ENCODE measurements at places on chromosomes 6 and 20.
A peak's percentile ranks its signal among the peaks of the same experiment; 100 is the strongest.

- DNase-seq, result peak; percentile 75
Measured at GRCh38 chr6:27866357-27867050, 45.7 kb downstream of the OR2B2 start.

DNA sequence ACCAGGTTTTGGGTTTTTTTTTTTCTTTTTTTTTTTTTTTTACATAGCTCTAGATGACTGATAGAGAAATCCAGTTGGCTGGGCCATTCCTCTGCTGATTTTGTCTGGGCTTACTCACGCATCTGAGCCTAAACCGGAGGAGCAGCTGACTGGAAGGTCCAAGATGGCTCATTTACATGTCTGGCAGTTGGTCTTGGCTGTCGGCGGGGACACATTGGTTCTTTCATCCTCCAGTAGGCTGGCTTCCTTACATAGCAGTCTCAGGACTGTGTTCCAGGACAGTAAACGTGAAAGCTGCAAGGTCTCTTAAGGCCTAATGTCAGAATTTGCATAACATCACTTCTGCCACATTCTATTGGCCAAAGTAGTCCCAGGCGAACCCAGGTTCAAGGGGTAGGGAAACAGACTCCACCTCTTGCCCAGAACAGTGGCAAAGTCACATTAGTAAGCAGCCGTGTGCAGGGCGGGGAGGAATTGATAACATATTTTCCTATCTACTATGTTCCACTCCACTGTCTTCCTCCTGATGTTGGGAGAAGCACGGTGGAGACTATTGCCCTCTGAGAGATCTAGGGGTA is 87.0 kb downstream of the CDH22 start:
- no peak for DNase-seq

GRCh38 chr20:37552415-37552814 is 24.7 kb upstream of the BLCAP start:
- no peak for DNase-seq

- no peak for DNase-seq
Measured at GRCh38 chr6:1027109-1027794, 284.6 kb upstream of the FOXQ1 start.

GRCh38 chr20:6480328-6481200 is 286.9 kb upstream of the BMP2 start:
- DNase-seq, result no peak

- DNase-seq, result peak; percentile 37
Measured at GRCh38 chr6:105179244-105180065, at the start of gene POPDC3. POPDC3 (minus strand) TSS chr6:105180014; CDS start chr6:105161909, 18,105 bp downstream.

GRCh38 chr20:21049305-21049828 is 56.8 kb downstream of the LINC00237 start:
- DNase-seq, result no peak

GRCh38 chr20:51036226-51036625 is 13.3 kb upstream of the KCNG1 start:
- no peak for DNase-seq

GRCh38 chr6:169172456-169172855 is 81.2 kb downstream of the THBS2 start:
- DNase-seq, result no peak

- peak; percentile 57 for DNase-seq
Measured at GRCh38 chr20:4014031-4014474, 1.3 kb downstream of the RNF24 start.

- no peak for DNase-seq
Measured at GRCh38 chr6:47479874-47480273, 2.3 kb downstream of the CD2AP start.

GRCh38 chr6:89970609-89971337 is 76.5 kb downstream of the GJA10 start:
- DNase-seq, result peak; percentile 58

DNA sequence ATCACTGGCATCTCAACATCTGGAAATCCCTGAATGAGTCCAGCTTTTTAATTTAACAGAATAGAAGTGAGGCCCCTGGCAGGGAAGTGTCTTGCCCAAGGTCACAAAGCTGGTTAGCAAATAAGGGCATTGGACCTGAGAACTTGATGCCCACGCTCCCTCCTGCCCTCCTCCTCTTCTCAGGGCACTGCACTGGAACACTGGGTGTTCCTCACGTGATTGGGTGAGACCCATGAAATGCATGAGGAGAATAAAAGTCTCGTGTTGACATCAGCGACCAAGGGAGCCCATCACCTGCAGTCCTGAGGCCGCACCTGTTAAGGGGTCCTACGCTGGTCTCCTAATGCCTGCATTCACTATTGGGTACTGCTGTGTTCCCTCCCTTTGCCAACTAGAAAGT is 7.4 kb downstream of the FAM50B start:
- no peak for DNase-seq

DNA sequence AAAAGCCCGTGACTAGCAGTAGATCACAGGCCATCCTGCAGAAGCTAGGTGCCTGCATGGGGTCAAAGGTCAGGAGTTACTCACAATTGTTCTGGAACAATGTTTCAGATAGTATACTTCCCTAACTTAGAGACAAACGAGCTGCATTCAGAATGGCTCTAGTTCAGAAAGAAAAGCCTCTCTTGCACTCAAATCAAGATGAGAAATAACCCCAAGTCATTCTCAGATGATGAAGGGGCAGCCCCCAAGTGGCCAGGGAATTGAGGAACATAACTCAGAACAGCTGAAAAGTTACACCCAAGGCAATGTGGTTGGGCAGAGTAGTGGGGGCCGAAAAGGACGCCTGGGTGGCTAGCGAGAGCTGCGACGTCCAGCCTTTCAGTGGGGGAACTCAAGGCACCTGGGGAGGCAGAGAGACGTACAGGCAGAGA is 27.8 kb downstream of the FYN start:
- no peak for DNase-seq

DNA sequence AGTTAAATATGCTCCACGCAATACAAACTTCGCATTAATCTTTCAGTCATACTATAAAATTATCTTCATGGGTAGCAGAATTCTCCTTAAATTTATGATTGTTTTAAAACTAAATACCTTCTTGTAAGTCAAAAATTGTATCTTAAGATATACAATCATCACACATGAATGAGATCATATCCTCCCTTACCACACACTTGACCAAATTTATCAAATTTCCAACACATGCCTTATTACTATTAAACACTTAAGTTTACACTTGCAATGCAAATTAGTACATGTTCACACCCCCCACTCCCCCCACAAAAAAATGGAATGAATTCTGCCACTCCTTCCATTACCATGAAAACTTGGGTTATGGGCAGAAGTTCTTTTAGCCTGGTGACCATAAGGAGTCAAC is 13.8 kb downstream of the RANBP9 start:
- no peak for DNase-seq

DNA sequence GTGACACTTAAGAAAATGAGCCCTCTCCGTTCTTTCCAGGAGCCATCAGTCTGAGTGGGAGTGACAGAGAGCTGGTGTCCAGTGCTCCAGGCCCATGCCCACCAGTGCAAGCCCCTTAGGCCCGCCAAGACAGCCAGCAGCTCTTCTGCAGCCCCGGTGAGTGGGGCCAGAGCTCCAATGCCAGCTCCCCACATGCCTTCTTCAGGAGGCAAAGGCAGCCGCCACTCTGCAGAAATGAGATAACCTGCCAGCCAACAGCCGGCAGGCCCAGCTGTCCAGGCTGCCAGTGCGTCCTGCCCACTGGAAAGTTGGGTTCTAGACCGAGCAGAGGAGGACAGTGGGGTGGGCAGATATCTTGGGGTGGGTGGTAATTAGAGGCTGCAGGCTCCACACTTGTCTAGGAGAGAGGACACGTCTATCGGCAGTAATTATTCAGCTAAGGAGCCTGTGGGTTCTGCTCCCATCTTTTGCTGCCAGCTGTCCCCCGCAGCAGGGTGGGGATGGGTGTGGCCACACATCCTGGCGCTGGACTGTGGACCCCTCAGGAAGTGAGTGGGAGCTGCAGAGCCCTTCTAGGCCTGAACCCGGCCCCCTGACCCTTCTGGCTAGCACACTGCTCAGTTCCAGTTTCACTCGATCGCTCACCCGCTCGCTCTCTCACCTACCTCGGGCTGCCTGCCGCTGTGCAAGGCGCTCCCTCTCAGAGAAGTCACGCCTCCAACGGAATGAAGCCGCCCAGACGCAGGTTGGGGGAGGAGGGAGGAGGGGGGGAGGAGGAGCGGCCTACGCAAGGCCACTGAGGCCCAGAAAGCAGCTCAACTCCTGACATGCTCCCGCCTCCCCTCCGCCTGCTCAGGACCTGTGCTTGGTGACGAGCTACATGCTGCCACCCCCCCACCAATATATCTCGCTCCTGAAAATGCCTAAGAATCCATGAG is 3.6 kb downstream of the GRM4 start:
- no peak for DNase-seq

DNA sequence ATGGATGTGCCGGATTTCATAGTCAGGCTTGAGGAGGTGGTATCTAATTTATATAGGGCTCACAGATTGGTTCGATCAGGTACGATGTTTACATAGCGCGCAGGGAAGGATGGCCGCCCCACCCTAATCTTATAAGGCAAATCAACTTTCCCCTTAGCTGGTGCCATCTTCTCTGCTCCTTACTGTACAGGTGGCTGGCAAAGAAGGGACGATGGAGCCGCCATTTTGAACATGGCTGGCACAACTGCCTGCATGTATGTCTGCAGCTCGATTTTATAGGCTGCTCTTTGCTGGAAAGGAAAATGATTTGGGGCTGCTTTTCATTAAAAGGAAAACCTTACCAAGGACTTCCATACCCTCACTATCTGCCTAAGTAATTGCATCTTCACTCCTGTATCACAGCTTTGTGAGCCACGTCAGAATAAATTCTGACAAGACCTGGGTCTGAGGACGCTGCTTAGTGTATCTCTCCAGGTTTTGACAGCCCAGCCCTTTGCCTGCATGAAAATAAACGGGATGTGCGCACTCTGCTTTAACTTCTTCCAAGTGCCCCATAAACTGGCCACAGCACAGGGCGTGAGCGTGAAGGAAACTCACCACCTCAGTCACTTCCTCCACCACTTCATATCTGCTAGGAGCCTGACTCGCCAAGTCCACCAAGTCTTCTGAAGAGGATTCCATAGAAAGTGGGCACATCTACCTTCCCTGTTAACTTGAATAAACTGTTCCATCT is 109.4 kb upstream of the ARMC2 start:
- no peak for DNase-seq

- no peak for DNase-seq
Measured at GRCh38 chr20:36181934-36182603, 27.5 kb downstream of the EPB41L1 start.

DNA sequence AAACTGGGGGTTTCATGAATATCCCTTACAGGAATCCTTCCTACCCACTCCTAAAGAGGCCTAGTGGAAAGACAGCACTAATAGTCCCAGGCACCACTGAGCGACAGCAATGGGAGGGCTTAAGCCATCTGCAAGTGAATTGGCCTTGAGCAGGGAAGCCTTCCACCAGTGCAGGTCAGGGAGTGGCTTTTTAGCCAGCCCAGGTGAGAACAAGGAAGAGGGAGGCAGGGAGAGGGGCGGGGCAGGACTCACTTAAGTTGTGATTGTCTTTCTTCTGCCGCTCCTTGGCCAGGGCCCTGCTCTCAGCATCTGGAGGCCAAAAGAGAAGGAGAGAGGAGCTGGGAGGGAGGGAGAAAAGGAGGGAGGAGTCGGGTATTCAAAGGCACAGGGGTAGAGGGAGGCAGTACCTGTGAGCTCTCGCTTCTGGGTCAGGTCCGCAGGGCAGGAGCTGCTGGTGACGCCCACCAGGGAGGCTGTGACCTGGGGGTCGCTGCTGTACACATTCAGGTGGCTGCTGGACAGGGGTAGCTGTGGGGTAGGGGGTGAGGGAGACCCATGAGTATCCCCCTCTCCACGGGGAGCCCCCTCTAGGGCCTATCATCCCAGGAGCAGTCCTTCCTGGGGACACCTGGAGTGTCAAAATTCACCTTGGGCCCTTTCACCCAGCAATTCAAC is 47.8 kb downstream of the TFEB start:
- no peak for DNase-seq

- DNase-seq, result peak; percentile 85
Measured at GRCh38 chr6:29628419-29629281, 4.3 kb downstream of the GABBR1 start.

GRCh38 chr20:57259121-57259937 is 7.1 kb downstream of the BMP7 start:
- no peak for DNase-seq

- DNase-seq, result no peak
Measured at GRCh38 chr6:150535818-150536220, 63.9 kb upstream of the PLEKHG1 start.

- no peak for DNase-seq
Measured at GRCh38 chr20:48789185-48789668, 38.6 kb downstream of the PREX1 start.

DNA sequence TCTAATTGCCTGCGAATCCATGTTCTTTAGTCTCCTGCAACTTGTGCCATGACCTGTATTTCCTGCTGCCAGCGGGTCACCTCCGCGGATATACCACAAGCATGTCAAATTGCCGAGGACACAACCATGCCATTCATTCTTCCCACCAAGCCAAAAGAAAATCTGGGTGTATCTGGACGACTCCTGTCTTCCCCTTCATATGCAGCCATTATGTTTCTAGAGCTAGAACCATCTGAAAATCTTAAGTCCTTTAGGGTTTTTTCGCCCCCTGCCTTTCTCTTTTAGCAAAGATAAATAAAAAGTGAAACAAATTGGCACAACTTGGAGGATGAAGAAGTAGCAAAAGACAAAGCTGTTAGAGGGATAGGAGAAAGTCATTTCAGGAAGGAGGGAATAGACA is 242.6 kb downstream of the ARID1B start:
- DNase-seq, result no peak

DNA sequence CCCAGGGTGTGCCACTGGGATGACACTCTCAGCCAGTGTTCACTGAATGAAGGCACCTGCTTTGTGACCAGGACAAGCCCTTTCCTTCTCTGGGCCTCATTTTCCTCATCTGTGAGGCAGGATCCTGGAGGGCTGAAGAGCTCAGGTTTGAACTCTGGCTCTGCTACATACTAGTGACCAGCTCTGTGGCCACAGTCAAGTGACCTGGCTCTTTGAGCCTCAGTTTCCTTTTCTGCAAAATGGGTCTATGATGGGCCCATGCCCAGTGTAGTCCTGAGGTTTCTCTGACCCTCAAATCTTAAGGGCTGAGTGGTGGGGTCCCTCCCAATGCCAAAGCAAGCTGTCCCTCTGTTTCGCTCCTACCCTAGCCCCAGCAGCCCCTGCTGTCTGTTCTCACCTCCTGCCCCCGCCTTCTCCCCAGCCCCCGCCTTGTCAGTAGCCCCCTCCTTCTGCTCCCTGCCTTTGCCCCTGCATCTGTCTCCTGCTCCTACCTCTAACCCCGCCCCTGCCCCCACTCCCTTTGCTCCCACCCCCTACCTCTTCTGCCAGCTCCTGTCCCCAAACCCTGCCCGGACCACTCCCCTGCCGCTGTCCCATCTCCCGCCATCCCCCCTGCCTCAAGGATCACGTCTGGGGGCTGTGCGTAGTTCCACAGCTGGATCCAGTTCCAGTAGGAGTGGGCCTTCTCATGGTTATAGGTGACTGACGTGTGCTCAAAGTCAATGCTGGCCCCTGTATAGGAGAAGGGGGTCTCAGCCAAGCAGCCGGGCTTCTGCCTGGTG is 17.0 kb downstream of the SUN5 start:
- no peak for DNase-seq

Measured in SHP77 (cell line).